T-helper 2 cell treated with Interferon-gamma antibody and Interleukin-4, amounts not matched to agents 5 μg/mL and 100 μg/mL, for 36 hours (primary cell): ENCODE measurements at places on chromosomes 5 and 9.
A peak's percentile ranks its signal among the peaks of the same experiment; 100 is the strongest.

- no peak for DNase-seq
These were observed 204.7 kb downstream of the PTTG1 start for GRCh38 chr5:160626322-160626721.

DNA sequence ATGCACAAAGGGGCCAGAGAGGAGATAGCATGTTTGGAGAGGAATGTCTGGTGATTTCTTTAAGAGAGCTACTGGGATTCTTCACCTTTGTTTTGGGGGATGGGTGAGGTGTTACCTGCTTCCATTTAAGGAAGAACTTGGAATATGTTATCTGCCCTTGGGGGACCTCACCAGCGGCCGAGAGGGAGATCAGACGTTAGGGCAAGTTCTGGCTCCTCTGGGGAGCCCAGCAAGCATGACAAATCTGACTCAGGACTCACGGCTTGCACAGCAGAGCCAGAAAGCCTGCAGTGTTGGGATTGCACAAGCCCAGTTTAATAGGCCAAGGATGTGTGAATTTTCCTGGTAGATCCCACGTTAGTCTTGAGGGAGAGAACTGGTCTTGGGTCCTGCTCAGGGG is 40.3 kb downstream of the SLC28A3 start:
- DNase-seq, result no peak

- DNase-seq, result no peak
These were observed 24.6 kb downstream of the NDUFA8 start for GRCh38 chr9:122134822-122135528.

- DNase-seq, result no peak
These were observed 167.1 kb upstream of the PHYKPL start for GRCh38 chr5:178399701-178400095.

- peak; percentile 19 for DNase-seq
These were observed at the start of gene LARP1 for GRCh38 chr5:154755361-154756008. LARP1 (plus strand) TSS chr5:154755377; CDS start chr5:154755758, 381 bp downstream.

- DNase-seq, result no peak
These were observed 93.3 kb upstream of the CD180 start for GRCh38 chr5:67289763-67290521.

- no peak for DNase-seq
These were observed 17.7 kb downstream of the RAPGEF6 start for GRCh38 chr5:131617140-131617822.

GRCh38 chr9:36194326-36195000 is 3.7 kb downstream of the CLTA start:
- DNase-seq, result no peak

DNA sequence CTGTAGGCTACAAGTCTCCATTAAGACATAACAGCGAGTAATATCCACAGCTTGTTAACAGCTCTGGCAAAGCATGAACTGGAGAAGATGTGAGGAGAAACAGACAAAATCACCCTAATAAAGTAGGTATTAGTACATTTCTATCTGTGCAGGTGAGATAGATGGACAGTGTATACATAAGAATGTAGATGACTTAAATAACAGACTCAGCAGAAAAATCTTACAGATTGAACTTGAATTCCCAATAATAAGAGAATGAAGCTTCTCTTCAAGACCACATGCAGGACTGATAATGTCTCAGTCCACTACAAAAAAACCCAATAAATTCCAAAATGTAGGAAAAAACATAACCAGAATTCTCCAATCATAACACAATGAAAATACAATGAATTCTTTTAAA is 153.0 kb downstream of the IRX2 start:
- no peak for DNase-seq

- no peak for DNase-seq
These were observed 1050.2 kb downstream of the CDH12 start for GRCh38 chr5:21802869-21803490.

DNA sequence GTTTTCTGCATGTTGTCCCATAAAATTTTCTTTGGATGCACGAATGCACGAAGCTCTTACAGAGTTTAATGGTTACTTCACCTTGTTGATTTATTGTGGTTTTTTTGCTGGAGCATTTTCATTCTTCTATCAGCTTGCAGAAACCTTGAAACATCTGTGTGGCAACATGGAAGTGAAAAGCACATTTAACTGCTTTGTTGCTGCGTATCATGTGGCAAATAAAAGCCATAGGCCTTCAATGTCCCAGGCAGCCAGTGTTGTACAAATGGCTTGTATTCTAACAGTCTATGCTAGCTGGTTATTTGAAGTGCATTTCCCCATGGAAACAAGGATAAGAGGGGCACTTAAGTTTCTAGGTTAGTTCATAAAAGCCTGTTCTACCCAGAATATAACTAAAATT is 42.5 kb upstream of the RASGRF2 start:
- DNase-seq, result no peak

GRCh38 chr9:92528522-92528849 is 7.3 kb downstream of the ECM2 start:
- DNase-seq, result no peak

DNA sequence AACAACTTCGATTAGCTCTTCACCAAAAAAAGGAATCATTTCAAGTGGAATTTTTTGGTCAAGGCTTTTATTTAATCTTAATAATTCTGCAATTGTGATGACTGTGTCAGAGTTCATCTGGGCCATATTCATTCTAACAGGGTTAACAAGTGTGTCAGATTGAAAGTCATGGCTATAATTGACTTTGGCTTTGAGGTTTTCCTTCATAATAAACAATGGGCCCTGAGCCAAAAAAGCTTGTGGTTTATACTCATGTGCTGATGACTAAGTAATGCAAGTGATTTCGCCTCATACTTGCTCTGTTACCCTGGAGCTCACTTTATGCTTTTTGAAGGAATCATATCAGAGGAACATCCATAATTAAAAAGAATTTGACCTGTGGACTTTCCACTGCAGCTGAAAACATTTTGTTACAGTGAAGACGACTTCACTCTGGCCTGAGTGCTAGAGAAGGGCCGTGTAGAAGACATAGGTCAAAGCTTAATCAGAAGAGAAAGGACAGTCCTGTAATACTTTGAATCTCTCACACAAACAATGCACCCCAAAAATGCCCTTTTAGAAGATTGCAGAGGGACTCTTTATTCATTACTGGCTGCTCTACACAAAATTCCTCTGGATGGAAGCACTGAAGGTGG is 101.7 kb downstream of the GDNF start:
- DNase-seq, result peak; percentile 57

- DNase-seq, result no peak
These were observed 57.4 kb downstream of the ADAMTSL1 start for GRCh38 chr9:18531136-18532065.

GRCh38 chr9:124452326-124452725 is 2.1 kb downstream of the ADGRD2 start:
- DNase-seq, result no peak

- DNase-seq, result no peak
These were observed 4.3 kb upstream of the AIF1L start for GRCh38 chr9:131092030-131092429.

DNA sequence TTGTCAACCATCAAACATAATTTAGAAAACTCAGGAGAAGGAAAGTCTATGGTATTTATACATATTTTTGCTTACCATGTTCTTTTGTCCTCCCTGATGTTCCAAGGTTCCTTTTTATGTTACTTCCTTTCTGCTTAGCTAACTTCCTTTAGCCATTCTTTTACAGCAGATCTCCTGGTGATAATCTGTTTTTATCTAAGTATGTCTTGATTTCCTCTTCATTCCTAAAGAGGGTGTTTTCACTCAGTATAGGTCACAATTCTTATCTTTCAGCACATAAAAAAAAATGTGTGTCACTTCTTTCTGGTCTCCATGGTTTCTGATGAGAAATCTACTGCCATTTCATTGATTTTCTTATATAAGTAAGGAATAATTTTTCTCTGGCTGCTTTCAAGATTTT is 384.4 kb upstream of the PDE4D start:
- no peak for DNase-seq

- DNase-seq, result no peak
These were observed 434.5 kb upstream of the TRPC7 start for GRCh38 chr5:136799806-136800372.

DNA sequence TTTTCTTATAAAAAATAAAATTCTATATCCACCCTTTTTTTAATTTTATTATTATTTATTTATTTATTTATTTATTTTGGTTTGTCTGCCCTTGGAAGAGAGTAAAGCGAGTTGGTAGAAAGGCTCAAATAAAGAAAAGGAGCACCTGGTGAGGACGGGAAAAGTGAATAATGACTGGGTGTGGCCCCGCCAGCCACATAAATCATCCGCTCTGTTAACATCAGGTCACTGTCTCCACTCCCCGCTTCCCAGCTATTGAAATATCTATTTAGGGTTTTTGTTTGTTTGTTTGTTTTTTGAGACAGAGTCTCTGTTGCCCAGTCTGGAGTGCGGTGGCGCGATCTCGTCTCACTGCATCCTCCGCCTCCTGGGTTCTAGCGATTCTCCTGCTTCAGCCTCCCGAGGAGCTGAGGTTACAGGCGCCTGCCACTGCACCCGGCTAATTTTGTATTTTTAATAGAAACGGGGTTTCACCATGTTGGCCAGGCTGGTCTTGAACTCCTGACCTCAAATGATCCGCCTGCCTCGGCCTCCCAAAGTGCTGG is 844 bp downstream of the POLR3G start:
- DNase-seq, result no peak

GRCh38 chr5:95352691-95353090 is 38.5 kb upstream of the FAM81B start:
- no peak for DNase-seq

DNA sequence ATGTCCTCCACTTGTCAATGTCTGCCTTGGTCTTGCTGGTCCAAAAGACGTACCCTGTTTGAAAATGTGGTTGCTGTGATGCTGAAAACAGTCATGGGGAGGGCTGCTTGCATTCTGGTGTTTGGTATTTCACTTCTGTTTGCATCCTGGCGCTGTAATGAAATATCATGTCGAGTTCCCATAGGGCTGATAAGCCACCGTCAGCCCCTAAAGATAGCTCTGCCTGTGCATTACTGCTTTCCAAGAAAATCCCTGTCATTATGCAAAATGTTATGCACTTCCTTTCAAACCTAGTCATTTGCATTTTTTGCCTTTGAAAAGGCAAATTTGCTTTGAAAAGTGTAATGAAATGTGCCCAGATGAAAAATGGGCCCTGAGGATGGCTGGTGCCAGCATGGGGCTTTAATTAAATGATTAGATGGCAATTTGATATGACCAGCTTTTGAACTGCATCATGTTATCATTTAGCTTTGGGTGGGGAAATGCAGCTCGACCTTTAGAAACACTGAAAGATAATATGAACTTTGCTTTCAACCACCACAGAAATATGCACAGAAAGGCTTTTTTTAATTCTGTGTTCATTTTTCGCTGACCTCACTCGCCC is 374.4 kb upstream of the SGCD start:
- no peak for DNase-seq

GRCh38 chr5:169581580-169582227 is 1.9 kb upstream of the SPDL1 start:
- peak; percentile 52 for DNase-seq

GRCh38 chr5:56105511-56106291 is 110.9 kb upstream of the IL6ST start:
- DNase-seq, result no peak

- DNase-seq, result no peak
These were observed 44.4 kb downstream of the FNBP1 start for GRCh38 chr9:129998491-129999140.

DNA sequence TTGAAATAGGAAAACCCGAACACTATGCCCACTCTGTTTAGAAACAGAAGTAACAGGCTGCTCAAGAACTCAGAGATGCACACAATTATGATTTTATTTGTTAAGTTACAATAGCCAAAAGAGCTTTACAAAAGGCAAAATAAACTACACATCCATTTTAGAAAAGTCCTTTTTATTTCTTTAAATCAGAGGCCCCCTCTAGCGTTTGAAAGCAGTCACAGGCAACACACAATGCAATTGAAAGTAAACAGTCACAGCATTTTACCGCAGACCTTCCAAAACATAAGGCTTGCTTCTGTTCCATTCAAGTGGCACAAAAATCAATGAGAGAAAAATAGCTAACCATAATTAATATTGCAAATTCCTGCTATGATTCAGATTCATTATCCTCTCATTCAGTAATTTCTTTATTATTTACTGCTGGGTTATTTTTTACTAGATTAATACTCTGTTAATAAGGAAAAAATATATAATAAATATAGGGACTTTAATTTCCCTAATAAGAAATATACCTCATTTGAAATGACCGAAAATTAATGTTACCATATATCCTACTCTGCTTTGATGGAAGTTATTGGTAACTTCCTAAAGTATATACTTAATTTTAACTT is 78.3 kb downstream of the CEP120 start:
- DNase-seq, result no peak

GRCh38 chr9:90288275-90288639 is 354.4 kb downstream of the DIRAS2 start:
- DNase-seq, result no peak

DNA sequence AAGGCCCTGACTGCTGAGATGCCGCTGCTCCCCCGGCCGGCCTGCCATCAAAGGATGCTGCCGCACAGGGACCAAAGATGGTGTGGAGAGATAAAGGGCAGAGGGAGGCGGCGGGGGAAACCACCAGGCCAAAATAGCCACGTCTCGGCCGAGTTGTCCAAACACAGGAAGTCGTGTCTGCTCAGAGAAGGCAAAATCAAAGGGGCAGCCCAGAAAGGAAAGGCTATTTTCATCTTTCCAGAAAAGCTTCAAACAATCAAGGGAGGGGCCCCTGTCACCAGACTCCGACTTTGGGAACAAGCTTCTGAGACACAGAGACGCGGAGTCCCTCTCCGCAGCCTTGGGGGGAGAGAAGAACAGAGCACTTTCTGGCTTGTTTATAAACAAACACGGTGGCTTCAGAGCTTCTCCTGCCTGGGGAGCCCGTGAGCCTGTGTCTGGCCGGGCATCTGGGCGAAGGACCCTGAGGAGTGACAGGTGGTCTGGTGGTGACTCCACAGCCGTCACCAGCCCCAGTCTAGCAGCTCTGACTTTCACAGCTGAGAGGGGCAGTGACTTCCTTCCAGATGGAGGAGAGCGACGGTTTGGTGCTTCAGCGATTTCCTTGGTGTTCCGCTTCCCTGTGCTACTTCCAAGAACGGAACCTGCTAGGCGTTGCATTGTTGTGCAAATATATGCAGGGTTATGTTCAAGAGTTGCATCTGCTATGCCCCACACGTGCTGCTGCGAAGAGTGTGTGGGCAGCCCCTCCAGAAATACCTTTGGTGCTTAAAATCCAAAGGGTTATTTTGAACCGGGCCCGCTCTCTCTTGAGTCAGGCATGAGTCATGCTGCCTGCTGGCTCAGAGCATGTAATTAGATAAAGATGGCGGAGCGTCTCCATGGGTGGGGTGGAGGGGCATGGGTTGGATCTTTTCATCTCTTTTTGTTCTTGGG is 24.0 kb downstream of the ADAMTSL2 start:
- no peak for DNase-seq

- no peak for DNase-seq
These were observed 161.8 kb upstream of the VLDLR start for GRCh38 chr9:2459756-2460155.

DNA sequence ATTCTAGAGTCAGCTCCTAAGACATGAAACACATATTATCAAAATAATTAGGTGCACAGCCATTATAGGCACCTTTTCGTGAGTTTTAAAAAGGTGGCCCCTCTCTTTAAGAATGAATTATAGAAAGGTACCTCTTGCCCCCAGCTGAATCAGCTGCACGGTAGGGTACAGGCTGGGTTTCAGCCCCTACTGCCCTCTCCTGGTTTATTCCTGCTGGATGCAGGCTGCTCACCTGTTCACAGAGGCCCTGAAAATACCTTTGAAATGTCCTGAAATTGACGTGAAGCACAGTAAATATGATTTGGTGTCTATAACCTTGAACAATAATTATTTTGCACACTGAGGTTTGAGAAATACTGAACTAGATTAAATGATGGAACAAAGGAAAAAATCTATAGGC is 504.8 kb upstream of the SGCD start:
- DNase-seq, result no peak
